ENCODE measurements at places on chromosomes 7 and 10. TPM values are rescaled to one million over a fixed set of nuclear protein-coding genes. Genes with fewer than 3 reads are reported as not detected.

- DNase-seq, result peak; percentile 76
These were observed 71.9 kb upstream of the DUSP5 start for GRCh38 chr10:110425684-110426293.

The LLCFC1 gene
- total RNA-seq, result not detected

DNA sequence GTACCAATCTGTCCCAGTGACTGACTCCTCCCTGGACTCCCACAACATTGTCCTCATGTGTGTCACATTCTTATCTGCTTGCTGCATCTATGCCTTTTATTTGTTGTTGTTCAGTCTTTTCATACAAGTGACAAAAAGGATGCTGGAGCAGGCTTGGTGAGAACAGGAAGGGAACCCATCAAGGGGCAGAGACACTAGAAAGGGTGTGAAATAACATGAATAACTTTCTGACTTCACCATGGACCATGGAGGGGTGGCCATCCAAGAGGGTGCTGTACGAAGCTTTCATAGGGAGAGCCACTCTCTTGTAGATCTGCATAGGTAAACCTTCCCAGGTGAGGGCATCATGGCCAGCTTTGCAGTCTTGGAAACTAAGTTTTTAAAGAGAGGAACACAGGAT is 14.5 kb downstream of the GIMAP8 start:
- DNase-seq, result no peak

DNA sequence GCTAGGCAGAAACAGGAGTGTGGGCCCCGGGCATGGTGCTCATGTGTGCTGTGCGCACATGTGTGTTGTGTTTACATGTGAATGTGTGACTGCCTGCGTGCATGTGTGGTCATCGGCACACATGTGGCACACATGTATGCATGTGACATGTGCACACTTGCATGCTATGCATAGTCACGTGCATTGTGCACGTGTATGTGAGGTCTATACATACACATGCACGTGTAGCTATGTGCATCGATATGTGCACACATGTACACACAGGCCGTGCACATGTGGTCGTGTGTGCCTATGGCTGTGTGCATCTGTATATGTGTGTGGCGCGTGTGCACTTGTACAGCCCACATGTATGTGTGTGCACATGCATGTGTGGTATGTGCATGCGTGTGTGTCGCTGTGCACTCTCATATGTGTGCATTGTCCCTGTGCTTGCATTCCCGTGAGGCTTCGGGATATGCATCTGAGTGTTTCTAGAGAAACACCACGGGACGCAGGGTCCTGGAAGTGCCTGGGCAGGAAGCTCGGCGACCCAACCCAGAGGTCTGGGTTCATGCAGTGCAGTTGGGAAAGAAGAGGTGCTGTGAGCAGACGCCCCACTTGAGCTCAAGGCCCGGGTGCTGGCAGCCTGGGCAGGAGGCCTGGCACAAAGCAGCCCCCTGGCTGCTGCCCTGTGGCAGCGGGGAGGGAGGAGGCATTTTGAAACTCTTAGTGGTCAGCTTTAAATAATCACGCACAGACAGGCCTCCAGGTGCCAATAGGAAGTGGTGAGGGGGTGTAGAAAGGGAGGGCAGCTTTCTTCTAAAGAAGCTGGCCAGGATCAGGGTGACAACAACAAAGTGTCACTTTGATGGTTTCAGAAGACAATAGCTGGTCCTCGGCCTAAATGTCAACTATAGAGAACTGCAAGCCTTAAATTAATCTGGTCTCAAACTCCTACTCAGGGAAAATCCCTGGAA is 410.0 kb upstream of the MGMT start:
- no peak for DNase-seq

- DNase-seq, result no peak
These were observed 88.9 kb upstream of the KLF6 start for GRCh38 chr10:3873728-3874461.

The NEUROD6 gene
- not detected for total RNA-seq

The MPP7 gene
- 124 TPM for total RNA-seq

GRCh38 chr7:43879477-43879876 is 10.2 kb upstream of the MRPS24 start:
- DNase-seq, result peak; percentile 71

DNA sequence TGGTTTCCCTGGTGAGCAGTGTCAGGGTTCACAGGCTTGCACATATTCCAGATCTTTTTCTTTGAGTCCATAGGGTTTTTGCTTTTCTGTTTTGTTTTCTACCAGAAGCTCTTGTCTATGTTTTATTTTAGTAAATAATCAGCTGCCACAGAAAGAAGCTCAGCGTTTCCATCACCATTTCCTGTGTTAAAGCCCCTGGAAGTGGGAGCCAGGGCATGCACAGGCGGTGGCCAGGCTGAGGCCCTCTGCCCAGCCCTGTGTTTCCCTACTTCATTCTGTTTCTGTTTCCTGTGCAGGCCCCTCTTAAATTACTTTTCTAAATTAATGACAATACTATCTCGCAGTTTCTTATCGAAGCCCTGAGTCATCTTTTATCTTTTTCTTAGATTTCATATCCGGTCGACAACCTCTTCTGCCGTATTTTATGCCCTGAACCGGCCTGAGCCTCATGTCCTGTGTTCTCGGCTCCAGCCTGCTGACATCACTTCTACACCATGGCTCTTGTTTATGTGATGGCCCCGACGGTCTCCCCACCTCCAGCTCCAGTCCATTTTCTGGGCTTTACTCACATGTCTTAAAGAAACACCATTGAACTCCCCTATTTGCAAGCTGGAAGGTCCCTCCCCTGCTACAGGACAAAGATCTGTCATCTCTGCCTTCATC is 442.2 kb downstream of the TCERG1L start:
- DNase-seq, result no peak

DNA sequence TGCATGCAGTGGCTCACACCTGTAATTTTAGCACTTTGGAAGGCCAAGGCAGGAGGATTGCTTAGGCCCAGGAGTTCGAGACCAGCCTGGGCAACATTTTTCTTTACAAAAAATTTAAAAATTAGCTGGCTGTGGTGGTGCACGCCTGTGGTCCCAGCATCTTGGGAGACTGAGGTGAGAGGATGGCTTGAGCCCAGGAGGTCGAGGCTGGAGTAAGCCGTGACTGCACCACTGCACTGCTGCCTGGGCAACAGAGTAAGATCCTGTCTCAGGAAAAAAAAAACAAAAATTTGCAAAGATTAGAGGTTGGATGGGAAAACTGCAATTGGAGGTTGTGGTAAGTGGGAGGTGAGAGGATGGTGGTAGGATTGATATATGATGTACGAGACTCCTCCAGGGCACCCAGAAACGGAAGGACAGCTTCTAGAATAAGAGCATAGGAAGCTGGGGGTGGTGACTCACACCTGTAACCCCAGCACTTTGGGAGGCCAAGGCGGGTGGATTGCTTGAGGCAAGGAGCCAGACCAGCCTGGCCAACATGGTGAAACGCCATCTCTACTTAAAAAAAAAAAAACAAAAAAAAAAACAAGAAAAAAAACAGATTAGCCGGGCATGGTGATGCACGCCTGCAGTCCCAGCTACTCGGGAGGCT is 19.1 kb upstream of the PARP12 start:
- DNase-seq, result no peak

- DNase-seq, result no peak
These were observed 19.9 kb downstream of the CPA1 start for GRCh38 chr7:130400120-130400572.

The ANKRD30A gene
- not detected for total RNA-seq

DNA sequence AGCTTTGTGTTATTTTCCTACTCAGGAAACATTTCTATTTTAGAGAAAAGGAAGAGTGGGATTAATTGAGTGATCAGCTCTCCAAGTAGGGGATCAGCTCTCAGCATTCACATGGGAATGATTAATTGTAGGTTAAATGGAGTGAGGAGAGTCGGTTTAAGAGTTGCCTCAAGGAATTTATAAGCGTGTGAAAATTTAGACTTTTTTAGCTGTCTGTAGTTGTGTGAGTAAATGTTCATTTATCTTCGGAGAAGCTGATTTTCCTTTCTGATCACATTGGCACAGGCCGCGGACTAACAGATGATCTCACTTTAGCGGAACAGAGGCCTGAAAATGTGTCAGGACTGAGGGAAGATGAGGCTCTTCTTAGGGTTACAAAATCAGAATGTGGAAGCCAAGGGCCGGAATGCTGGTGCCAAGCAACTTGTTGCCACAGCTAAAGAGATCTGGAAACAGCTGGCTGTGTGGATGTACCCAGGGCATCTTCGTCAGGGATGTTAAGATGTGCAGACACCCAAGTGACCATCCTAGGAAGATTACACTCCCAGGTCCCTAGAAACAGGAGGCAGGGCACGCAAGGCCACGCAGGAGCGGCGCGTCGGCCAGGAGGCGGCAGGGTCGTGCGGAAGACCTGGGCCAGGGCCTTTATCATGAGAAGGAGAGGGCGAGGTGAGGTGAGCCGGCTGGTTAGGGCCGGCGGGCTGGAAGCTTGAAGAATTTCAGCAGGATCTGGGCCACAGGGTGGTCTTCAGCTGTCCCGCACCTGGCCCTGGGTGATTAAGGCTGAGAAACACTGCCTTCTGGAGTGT is 35.1 kb upstream of the TTYH3 start:
- DNase-seq, result no peak

The CYP26C1 gene
- 0.02 TPM for total RNA-seq
